Activated CD4-positive, alpha-beta T cell treated with anti-CD3 and anti-CD28 coated beads for 1 hour (primary cell): ENCODE measurements at places on chromosomes 13 and 19.

DNA sequence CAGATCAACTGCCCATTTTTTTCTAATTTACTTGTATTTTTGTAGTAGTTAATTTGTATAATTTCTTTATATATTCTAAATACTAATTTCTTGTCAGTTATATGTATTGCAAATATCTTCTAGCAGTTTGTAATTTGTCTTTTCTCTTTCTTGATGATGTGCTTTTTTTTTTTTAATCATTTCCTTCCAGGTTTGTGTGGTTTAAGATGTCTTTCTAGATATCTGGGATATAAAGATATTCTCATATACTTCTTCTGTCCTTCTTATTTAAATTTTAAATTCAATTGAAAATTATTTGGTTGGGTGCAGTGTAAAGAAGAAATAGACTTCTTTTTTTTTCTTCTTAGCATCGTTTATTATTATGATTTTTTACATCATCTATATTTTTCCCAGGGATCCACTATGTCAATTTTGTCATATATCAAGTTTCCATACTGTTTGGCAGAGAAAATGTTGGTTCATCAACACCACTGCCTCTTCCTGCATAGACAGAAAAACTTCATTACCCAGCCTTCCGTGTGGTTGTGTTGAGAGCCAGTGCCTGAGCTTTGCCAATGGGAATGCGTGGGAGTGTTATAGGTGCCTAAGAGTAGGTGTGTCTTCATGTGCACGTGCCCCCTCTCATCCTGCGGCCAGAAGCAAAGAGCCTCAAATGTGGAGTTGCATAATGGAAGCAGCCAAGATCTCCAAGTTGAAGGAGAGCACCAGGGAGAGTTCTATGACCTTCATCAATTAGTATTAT is 15.8 kb downstream of the CPB2 start:
- no peak for DNase-seq

GRCh38 chr19:51387924-51388389 is at the start of gene LIM2:
LIM2 (minus strand) TSS chr19:51387974; CDS start chr19:51387443, 531 bp downstream.
- DNase-seq = no peak

DNA sequence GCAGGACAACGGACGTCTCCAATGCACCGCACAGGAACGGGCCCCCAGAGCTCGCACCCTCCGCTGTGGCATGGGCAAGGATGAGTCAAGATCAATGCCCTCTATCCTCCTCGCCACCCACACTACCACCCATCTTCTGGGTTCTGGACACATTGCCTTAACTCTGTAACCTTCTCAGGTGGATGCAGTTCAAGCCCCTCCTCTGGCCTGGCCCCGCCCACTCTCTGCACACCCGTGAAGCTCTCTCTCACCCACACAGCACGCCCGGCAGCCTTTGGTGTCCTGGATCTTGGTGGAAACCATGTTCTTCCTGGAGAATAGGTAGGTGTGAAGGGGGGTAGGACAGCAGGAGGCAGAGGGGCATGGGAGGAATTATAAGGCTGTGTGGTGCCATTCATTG is 20.7 kb downstream of the MAP4K1 start:
- no peak for DNase-seq

- DNase-seq = no peak
Measured at GRCh38 chr13:74145249-74145975, 11.2 kb upstream of the KLF12 start.
